A549 (cell line): ENCODE measurements at places on chromosomes 2 and 18.
A peak's percentile ranks its signal among the peaks of the same experiment; 100 is the strongest.

GRCh38 chr18:73009691-73010090 lies 141.9 kb upstream of the NETO1 start:
- no peak for DNase-seq

GRCh38 chr2:227796045-227796711 lies 17.5 kb upstream of the CCL20 start:
- peak; percentile 68 for DNase-seq

DNA sequence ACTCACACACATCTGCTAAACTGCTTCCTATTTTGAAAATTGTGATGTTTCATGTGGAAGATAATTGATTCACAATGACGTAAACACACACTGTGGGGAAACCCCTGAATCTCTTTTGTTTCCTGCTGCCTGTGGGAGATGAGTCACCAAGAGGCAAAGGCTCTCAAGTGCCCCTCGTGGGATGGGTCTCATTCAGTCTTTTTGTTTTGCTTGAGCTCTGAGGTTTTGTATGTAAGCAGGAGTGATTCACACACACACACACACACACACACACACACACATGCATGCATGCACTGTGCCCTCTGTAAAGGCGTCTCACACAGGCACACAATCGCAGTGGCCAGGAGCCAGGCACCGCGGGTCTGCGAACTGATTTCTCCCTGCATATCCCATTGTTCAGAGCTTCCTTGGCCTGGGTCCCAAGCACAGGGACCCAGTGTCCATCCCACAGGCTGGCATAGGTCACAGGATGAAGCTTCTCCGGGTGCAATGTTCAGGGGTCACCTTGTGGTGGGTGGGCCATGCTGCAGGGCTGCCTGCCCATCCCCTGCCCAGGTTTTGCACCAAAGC lies 12.1 kb upstream of the ARHGEF4 start:
- peak; percentile 83 for DNase-seq

- no peak for DNase-seq
Measured at GRCh38 chr2:242041816-242042215, 172.3 kb downstream of the RTP5 start.

GRCh38 chr18:79400091-79400590 lies 4.4 kb downstream of the NFATC1 start:
- peak; percentile 32 for DNase-seq

- DNase-seq, result no peak
Measured at GRCh38 chr2:23859983-23860382, 66.9 kb downstream of the ATAD2B start.

- DNase-seq, result peak; percentile 76
Measured at GRCh38 chr18:70454704-70455322, 166.0 kb downstream of the SOCS6 start.
